NCI-H2029 (cell line): ENCODE measurements at places on chromosomes 1 and 21.

DNA sequence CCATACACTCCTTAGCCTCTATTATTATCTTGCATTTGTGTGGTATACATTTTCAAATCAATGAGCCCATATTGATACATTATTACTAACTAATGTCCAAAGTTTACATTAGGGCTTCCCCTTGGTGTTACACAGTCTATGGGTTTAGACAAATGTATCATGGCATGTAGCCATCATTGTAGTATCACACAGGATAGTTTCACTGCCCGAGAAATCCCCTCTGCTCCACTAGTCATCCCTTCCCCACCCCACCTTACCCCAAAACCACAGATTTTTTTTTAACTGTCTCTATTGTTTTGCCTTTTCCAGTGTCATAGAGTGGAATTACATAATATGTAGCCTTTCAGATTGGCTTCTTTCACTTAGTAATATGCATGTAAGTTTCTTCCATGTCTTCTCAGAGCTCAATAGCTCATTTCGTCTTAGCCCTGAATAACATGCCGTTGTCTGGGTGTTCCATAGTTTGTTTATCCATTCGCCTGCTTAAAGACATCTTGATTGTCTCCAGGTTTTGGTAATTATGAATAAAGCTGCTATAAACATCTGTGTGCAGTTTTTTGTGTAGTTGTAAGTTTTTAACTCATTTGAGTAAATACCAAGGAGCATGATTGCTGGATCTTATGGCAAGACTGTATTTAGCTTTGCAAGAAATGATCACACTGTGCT, 86.4 kb upstream of the LYST start:
- DNase-seq = no peak

- no peak for DNase-seq
These were observed 106.4 kb upstream of the MAGI3 start for GRCh38 chr1:113283914-113284313.

DNA sequence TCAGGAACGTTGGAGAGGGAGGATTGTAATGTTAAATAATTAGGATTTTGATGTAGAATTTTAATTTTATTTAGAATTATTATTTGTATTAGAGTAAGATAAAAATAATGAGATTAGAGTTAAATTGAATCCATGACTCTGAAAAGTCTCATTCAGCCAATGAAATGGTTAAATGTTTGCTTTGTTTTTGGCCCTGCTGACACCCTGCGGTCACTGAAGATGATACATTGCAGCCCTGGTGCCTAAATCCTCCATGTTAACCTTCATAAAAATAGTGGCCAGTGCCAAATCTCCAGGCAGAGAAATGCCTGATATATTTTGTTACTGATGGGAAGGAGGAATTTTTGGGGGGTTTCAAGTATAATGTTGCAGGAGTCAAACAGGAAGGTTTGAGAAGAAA, 27.3 kb upstream of the RLF start:
- no peak for DNase-seq

GRCh38 chr1:197083474-197083873, 16.4 kb upstream of the F13B start:
- no peak for DNase-seq

GRCh38 chr21:31397939-31398338, 53.9 kb upstream of the TIAM1 start:
- no peak for DNase-seq
